ENCODE measurements at places on chromosomes 1 and 21.

DNA sequence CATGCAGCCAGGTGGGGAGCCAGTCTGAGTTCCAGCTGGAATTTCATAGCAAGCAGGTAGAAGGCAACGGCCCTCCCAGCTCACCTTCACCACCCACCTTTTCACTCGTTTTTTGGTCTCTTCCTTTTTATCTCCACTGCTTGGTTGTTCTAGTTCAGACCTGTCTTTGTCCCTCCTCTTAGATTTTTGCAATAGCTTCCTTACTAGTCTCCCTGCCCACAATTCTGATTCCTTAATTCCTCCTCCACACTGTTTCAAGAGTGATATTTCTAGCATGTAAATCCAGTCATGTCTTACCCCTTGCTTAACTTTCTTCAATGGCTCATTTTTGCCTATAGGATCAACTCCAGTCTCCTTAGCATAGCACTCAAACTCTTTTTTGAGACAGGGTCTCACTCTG is 119.6 kb downstream of the TMEM53 start:
- DNase-seq: no peak

GRCh38 chr1:185409763-185410528 is 92.9 kb upstream of the IVNS1ABP start:
- DNase-seq: no peak

DNA sequence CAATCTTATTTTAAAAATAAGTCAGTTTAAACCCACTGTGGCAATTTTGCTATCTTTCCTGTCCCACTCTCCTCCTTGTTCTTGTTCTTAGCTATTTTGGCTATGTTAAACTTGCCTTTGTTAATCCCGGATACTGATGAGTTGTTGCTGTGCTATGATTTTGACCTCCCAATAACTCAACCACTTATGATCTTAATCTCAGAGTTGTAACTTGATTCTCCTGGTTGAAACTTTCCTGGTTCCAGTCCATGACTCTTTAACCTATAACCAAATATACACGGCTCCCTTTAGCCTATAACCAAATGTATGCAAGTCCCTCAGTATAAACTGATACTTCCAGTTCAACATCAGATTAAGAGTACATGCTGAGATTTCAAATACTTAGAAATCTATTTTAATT is 15.6 kb upstream of the ACADM start:
- DNase-seq: no peak

GRCh38 chr1:114116086-114116485 is 37.6 kb downstream of the SYT6 start:
- no peak for DNase-seq

GRCh38 chr1:70190180-70190579 is 15.2 kb downstream of the LRRC40 start:
- no peak for DNase-seq

DNA sequence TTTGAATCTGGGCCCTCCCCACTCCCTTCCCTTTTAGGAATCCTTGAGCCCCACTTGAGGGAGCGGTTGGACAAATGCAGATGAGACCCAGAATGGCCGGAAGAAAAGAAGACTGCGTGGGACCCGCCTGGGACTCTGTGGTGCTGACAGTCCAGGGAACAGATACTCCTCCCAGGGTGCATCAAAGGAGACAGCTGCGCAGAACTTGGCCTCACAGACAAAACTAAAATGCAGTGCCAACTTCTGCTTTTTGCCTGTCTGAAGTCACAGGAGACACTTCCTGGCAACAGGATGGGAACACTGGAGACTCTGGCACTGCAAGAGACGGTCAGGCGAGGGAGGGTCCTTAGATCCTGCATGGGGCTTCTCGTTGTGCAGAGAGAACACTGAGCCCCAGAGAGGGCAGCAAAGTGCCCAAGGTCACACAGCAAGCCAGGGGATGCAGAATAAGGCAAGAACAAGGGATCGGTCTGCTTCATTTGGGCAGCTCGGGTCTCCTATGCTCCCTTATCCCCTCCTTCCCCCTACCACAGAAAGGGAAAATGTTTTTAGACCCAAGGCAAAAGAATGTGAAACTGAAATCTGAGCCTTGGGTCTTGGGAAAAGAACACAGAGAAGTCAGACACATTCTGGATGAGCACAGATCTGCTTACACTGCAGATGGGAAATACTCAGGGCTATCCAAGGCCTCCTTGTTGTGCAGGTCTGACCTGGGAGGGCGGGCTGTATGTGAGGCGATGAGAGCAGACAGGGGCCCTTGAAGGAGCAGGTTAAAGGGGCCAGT is 182.4 kb downstream of the TRABD2B start:
- DNase-seq: no peak

GRCh38 chr1:16038620-16038912 is 5.0 kb upstream of the CLCNKB start:
- no peak for DNase-seq

GRCh38 chr1:88773540-88774150 is 89.6 kb downstream of the PKN2 start:
- no peak for DNase-seq

GRCh38 chr1:181318022-181318857 is 165.1 kb upstream of the CACNA1E start:
- DNase-seq: no peak

- DNase-seq: no peak
Observed at GRCh38 chr1:111219557-111220286, 7.8 kb upstream of the CHI3L2 start.

GRCh38 chr1:93597709-93598108 is 83.9 kb downstream of the BCAR3 start:
- DNase-seq: peak; percentile 30

- peak; percentile 20 for DNase-seq
Observed at GRCh38 chr1:99004254-99004860, 304 bp downstream of the PLPPR5 start.

DNA sequence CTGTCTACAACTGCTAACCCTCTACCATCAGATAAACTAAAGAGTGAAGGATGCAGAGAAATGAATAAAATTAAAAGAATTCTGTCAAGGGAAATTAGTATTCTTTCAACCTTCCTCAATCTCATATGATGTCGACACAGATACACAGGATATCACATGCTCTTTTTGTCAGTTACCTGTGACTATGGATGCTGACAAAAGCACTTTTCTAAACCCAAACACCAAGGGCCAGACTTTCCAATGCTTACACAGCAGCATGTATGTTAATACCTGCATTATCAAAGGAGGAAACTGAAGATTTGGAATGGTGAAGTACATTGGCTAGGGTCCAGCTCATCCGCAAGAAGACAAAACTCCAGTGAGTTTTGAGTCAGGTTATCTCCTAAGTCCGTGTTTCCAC is 294.0 kb downstream of the SMYD3 start:
- DNase-seq: no peak

- DNase-seq: no peak
Observed at GRCh38 chr1:168320800-168321450, 40.2 kb downstream of the TBX19 start.

DNA sequence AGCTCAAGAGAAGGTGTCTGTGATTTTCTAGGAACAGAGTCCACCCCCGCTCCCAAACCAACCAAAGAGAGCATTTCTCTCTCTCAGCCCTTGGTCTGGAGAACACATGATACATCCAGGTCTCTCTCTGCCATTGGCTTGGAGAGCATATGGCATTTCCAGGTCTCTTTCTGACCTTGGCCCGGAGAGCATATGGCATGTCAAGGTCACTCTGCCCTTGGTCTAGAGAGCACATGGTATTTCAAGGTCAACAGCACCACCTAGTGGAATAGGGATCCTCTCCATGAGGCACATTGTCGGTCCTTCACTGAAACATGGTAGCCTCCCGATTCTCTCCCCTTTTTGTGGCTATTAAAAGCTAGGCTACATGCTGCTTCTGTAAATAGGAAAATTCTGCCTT is 437.7 kb upstream of the OLFM3 start:
- no peak for DNase-seq

- DNase-seq: no peak
Observed at GRCh38 chr1:113928187-113928930, 765 bp upstream of the HIPK1 start.

DNA sequence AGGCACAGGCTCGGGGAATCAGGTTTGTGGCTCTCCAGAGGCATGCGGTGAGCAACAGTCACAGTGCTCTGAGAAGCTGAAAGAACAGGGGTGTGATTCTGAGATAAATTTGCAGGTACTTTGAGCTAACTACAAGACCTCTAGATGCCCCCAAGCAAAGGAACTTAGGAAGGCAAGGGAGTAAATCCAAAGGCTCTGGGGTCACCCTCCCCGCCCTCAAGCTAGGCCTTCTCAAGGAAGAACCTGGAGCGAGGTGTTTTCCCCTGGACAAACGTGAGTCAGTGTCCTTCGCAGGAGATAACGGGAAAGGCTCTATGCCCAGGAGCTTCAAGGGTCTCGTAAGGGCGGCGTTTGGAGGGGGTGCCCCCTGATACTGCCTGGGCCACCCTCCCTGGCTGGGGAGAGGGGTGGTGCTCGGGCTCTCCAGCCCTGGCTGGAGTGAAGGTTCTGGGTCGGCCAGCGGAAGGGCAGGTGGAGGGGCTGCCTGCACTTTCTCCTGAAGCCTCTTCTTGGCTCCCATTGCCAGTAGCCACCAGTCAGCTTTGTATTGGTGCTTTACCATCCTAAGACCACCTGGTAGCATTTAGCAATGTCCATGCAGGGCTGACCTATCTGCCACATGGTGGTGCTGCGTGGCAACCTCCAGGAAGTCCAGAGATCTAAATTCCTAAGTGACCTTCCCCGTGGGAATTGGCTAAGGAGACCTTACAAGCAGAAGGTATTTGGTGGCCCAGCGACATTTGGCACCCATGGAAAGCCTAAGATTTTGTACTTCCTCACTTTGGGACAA is 44.0 kb downstream of the GPR161 start:
- DNase-seq: no peak

DNA sequence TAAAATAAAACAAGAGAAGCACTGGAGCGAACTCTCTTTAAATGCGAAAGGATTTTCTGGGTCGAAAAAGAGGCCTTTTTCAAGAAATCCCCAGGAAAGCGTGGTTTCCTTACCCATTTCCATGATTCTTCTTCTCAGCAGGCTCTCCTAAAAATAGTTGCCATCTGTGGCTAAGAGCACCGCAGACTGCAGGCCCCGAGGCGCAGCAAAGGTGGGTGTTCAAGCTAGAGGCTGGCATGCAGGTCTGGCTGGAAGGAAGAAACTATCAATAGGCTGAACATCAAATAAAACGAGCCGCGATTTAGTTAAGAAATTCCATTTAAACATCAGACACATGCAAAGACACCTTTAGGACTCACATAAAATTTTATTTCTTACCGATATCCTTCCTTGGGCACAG is 135.1 kb downstream of the ADAMTS1 start:
- no peak for DNase-seq

DNA sequence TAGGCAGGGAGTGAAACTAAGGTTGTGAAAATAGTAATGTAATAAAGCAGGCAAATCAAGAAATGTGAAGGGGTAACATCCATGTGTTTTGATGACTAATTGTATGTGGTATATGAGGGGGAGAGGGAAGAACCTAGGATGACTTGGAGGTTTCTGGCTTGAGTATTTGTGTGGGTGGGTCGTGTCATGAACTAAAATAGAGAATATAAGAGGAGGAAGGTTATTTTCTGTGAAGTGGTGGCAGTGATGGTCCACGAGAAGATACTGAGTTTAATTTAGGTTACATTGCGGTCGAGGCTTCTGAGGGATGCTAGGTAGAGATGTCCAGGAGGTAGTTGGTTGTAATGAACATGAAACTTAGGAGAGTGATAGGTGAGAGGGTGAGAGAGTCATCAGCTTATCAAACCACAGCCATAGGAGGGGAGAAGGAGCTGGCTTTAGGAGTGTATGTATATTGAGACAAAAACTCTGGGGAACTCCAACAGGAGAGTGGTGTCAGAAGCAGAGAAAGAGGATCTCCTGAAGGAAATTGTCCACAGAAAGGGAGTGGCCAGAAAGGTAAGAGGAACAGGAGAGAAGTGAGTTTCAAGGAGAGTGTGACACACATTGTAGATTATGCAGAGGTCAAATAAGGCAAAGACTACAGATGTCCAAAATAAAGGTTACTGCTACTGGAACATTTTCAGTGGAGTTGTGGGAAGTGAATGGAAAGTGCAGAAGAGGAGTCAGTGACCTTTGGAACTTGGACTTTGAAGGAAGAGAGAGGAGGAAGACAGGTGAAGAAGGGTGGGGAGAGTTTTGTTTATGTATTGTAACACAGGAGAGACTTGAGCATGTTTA is 89.0 kb upstream of the MACF1 start:
- DNase-seq: no peak

DNA sequence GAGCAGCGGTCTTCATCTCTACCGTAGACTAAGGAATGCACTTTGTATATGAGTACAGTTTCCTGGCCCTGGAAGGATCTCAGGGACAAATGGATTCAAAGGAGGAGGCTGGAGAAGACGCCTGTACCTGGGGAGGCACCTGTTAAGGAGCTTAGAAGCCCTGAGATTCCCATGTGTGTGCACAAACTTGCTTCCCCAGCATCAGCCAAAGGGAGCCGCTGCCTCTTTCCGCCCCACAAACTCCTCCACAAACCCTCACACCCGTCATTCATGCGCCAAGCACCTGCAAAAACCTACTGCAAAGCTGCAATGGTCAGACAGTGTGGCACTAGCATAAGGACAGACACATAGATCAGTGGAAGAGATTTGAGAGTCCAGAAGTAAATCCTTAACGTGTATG is 54.5 kb downstream of the RRAGC start:
- no peak for DNase-seq

GRCh38 chr1:6822530-6823359 is 37.5 kb downstream of the CAMTA1 start:
- DNase-seq: no peak

- no peak for DNase-seq
Observed at GRCh38 chr1:54017979-54018378, at the start of gene LDLRAD1. TSS of gene LDLRAD1 (minus strand) at chr1:54018186. CDS start at chr1:54018112, 74 bp downstream.

- no peak for DNase-seq
Observed at GRCh38 chr1:59013276-59013927, 229.6 kb upstream of the JUN start.

- DNase-seq: no peak
Observed at GRCh38 chr1:112698366-112699310, 8.3 kb downstream of the RHOC start.

- DNase-seq: no peak
Observed at GRCh38 chr1:162633081-162633762, 958 bp downstream of the DDR2 start.

- DNase-seq: no peak
Observed at GRCh38 chr1:230303822-230304221, 122.3 kb downstream of the PGBD5 start.

- DNase-seq: no peak
Observed at GRCh38 chr1:47438165-47439016, 547 bp downstream of the FOXD2 start.

All from hypothalamus (tissue), 51 donors.